ENCODE measurements at places on chromosomes 13 and 19.
A peak's percentile ranks its signal among the peaks of the same experiment; 100 is the strongest.

DNA sequence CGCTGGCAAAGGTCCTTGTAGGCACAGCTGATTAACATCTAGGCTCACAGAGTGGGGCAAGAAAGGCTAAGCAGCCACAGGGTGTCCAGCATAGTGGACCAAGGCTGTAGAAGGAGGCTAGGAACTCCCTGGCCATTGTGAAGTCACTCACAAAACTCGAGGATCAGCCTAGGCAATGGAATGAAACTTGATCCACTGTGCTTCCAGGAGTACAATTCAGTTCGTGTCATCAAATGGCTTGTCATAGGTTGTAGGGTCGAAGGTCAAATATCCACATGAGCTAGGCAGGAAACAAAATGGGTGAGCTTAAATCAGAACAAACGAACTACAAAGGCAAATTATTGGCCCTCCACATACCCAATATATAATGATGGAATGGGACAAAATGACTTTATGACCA, 4.4 kb upstream of the FAM187B start:
- no peak for DNase-seq

DNA sequence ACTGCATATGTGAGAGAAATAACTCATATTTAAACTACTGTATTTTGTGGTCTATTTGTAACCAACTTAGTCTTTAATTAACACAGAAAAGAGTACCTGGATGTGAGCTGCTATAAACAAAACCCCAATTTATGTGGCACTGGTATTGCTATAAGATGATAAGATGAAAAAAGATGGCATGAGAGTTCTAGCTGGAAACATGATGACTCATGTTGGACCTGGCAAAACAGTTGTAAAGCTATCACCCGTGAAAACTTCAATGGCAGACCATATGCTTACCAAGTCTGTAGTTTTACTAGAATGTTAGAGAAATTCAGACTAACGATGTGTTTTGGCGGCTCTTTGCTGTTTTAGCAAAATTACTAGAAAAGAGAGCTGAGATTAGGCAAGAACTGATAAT, 69.6 kb upstream of the PCDH9 start:
- DNase-seq, result no peak

GRCh38 chr19:38904581-38905539, 5.1 kb downstream of the NFKBIB start:
- DNase-seq, result no peak

- no peak for DNase-seq
Measured at GRCh38 chr13:76708138-76708688, 178.0 kb downstream of the KCTD12 start.

DNA sequence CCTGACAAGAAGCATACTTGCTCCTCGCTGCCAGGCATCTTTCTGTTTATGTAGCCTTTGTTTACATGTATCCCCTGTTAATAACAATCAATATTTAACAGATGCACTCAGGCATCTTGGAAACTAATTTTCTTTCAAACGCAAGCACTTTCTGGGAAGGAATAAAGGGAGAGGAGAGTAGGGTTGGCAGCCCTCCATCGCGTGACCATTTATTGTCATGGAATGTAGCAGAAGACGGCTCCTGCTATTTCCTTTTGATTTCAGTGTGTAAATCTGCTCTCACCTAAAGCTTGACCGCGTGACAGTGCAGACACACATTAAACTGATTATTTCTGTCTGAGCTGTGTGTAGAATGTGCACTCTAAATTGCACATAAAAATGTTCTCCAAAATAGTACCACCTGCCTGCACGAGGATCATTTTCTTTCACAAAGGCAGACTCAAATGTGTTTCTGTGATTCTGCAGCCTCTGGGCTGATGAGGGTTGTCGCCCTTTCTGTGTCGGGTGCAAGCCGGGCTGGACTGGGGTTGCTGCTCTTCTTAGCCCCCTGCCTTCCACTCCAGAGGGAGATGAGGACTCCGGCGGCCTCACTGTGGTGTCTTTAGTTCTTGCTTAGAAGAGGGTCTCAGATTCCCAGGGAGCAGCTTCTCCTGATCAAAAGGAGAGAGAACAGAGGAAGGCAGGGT, 223.5 kb upstream of the MAB21L1 start:
- no peak for DNase-seq

GRCh38 chr13:72062566-72062965, 195.6 kb upstream of the DACH1 start:
- DNase-seq, result no peak

GRCh38 chr13:106372199-106373155, 163.0 kb downstream of the EFNB2 start:
- no peak for DNase-seq

DNA sequence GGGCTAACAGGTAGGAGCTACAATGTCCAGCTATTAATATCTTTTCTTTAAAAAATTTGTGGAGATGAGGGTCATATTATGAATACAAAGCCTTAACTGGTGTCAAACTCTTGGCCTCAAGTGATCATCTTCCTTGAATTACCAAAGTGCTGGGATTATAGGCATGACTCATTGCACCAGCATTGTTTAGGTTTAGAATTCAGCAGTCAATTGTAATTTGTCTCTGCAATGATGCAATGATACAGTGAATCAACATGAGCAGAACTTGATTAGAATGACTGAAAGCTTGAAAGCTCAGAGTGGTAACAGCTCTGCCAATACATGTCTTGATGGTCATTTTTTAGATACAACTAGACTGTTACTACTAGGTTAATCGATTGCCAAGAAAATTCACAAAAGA, 752.8 kb upstream of the MIR17HG start:
- DNase-seq, result no peak

- DNase-seq, result no peak
Measured at GRCh38 chr13:80083081-80083852, 257.7 kb downstream of the SPRY2 start.

DNA sequence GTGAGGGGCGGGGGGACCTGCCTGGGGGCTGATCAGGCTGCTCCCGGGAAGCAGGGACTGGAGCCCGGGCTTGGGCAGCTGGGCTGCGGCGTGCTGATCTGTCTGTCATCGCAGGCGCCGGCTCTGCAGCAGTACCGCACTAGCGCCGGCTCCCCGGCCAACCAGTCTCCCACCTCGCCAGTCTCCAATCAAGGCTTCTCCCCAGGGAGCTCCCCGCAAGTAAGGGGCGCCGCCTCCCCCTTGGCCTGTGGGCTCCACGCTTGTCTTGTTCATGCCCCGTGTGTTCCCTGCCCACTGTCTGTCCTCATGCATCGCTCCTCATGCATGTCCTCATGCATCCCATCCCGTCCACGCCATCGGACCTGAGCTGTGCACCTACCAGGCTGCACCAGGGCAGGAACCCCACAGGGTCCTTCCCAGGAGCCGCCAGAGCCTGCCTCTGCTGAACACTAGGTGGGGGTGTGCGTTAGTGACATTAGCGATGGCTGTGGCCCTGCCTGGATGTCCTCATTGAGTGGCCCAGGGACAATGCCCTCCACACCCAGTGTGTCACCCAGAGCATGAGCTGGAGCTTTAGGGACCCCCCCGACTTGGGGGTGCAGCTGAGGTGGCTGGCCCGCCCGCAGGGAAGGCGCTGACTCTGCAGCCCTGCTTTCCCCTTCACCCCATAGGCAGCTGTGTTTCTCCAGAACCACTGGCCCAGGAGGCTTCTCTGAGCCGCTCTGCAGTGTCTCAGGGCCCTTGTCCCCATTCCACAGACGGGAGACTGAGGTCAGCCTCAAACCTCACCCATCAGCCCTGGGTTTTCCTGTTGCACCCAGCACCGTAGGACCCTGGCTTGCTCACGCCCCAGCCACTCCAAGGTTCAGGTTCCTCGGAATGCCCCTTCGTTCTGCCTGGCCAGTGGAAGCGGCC, 19.5 kb downstream of the COMP start:
- DNase-seq, result no peak

- DNase-seq, result no peak
Measured at GRCh38 chr19:14558370-14559066, 13.3 kb downstream of the NDUFB7 start.

DNA sequence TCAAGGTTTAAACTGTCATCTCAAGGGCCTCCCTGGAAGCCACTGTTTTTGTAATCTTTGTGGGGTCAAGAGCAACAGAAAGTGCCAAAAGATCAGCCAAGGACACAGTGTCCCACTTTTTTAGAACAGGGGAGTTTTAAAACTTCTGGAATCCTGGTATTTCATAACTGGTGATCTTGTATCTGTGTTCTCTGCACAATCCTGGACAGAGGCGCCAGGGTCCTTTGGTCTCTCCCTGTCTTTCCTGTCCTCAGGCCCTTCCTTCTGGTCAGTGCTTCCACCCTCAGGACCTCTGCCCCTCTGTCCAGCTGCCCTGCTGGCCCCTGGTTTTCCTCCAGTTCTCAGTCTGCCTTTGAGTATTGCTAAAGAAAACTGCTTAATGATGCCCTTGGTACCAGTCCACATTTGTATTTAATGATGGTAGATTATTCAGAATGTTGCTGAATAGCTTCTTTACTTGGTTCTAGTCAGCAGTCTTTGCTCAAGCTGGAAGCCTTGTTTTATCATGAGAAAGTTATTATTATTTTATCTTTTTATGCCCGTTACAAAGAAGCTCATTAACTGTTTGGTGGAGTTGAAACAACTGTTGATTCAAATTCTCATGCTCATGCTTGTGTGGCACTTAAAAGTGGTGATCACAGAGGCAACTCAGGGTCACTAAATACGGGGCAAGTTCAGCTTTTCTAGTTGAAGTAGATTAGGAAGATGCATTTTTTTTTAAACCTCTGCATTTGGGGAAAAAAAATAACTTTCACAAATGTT, 47.5 kb downstream of the WASF3 start:
- DNase-seq, result no peak

- DNase-seq, result peak; percentile 75
Measured at GRCh38 chr13:53873558-53873957, 844.9 kb downstream of the OLFM4 start.

DNA sequence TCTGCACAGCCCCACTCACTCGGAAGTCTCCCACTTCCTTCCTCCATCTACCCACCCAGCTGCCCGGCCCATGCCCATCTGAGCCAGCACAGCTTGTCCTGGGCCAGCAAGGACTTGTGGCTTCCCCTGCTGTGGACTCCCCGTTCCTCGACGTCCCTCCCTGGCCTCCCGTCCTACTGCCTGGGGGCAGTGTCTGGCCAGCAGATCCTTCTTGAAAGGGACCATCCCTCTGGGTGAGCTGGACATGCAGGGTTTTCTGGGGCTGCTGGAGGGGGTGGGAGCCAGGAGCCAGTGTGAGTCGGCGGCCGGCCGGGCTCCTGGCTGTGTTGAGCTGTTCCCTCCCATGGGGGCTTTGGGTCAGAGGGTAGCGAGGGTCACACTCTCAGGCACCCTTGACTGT, 26.7 kb downstream of the CRTC1 start:
- DNase-seq, result no peak

DNA sequence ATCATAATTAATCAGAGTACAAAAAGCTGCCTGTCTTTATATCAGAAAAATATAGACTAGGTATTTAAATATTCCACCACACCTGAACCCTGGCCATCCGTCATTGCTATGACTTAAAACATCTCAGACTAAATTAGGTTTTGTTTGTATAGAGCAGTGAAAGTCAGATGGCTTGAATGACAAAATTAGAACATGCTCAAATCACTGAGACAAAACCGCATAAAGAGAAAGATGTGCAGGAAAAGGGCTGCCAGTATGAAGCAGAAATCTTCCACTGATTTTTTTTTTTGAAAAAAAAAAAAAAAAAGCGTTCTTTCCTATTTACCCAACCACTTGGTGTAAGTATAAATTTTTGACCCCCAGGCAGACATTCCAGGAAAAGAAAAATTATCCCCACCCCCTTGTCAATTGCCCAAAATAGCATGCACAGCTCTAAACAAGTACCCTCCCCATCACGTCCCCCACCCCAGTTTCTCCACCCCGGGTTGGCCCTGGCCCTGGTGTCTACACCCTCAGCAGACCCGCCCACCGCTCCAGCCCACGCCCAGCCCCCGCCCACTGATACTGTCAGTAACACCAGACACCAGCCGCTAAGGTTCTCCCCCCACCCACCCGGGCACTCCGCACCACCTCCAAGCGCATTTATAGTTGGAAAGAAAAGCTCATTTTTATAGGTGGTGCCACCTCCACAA, 118.6 kb downstream of the URI1 start:
- DNase-seq, result no peak

- no peak for DNase-seq
Measured at GRCh38 chr19:31135841-31136240, 213.4 kb downstream of the TSHZ3 start.

- DNase-seq, result no peak
Measured at GRCh38 chr13:110523180-110523579, 38.3 kb downstream of the RAB20 start.

DNA sequence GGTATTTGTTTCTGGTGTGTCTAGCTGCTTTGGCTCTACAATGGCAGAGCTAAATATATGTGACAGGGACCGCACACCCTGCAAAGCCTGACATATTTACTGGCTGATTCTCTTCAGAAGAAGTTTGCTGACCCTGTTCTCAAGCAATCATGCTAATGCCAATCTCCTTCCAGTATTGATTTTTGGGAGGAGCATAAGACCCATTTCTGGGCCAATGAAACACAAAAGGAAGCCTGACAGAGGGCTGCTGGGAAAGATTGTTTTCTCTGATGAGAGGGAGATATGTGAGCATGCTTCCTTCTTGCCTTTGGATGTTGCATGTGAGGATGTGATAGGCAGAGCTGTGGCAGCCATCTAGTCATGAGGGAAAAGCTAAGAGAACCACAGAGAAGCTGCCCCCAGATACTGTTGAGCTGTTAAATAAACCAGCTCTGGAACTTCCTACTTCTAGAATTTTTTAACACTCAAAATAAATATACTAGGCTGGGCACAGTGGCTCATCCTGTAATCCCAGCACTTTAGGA, 31.4 kb upstream of the TPTE2 start:
- no peak for DNase-seq

DNA sequence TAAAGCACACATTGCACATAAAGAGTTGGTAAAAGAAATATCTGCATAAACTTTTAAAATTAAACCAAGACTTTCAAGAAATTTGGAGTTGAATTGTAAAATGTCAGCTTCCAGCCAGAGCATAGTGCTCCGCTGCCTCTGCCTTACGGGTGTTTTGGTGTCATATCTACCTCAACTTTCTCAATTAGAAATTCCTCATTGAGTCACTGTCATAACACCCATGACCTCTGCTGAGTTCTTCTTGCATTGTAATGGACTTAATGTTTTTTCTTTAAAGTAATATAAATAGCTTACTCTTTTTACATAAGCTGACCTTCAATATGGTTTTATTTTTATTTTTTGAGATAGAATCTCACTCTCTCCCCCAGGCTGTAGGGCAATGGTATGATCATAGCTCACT, 551.0 kb upstream of the NBEA start:
- no peak for DNase-seq

GRCh38 chr19:40619333-40620160, 18.4 kb downstream of the LTBP4 start:
- no peak for DNase-seq

GRCh38 chr13:44363631-44364344, 9.8 kb upstream of the SERP2 start:
- DNase-seq, result no peak

Data from NCI-H1436 treated with DMSO at 0.1 percent for 48 hours (cell line).